Glomerular endothelial cell (primary cell): ENCODE measurements at places on chromosomes 1 and 21. TPM values are rescaled to one million over a fixed set of nuclear protein-coding genes. Genes with fewer than 3 reads are reported as not detected.

The AMY1A gene
- total RNA-seq, result not detected in 2 replicates

The SPATA17 gene
- 0.58 TPM in 1 of 2 replicates, not detected in the other for total RNA-seq

The OR2G6 gene
- total RNA-seq, result not detected in 2 replicates

The TOE1 gene
- total RNA-seq, result 11.0 TPM in 2 replicates

The LYST gene
- total RNA-seq, result 16.3 and 17.0 TPM in 2 replicates

The SPATA45 gene
- not detected in 2 replicates for total RNA-seq

The PRKAB2 gene
- total RNA-seq, result 7.7 and 8.5 TPM in 2 replicates

The KIFAP3 gene
- 15.0 and 21.1 TPM in 2 replicates for total RNA-seq

The CELA2B gene
- not detected in 2 replicates for total RNA-seq

The PTCH2 gene
- 0.19 and 0.23 TPM in 2 replicates for total RNA-seq

- no peak for DNase-seq
Measured at GRCh38 chr21:24097181-24097580, 1510.1 kb downstream of the MRPL39 start.

- DNase-seq, result no peak
Measured at GRCh38 chr1:98304888-98305287, 356.6 kb upstream of the SNX7 start.

DNA sequence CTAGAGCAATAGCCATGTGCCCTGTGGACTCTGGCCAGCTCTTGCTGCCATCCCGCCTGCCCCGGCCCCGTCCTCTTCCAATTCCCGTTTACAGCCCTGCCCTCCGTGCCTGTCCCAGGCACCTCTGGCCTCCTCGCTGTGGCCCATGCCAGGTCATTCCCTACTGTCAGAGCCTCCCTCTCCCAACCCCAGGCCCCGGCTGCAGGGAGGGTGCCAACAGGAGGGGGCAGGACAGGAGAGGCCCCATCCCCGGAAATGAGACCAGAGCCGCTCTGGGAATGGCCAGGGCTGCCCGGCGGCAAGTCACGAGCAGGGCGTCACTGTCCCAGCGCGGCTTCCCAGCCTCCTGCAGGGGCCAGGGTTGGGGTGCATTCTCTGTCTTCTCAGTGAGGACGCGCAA lies 23.5 kb upstream of the TSPEAR start:
- DNase-seq, result no peak

DNA sequence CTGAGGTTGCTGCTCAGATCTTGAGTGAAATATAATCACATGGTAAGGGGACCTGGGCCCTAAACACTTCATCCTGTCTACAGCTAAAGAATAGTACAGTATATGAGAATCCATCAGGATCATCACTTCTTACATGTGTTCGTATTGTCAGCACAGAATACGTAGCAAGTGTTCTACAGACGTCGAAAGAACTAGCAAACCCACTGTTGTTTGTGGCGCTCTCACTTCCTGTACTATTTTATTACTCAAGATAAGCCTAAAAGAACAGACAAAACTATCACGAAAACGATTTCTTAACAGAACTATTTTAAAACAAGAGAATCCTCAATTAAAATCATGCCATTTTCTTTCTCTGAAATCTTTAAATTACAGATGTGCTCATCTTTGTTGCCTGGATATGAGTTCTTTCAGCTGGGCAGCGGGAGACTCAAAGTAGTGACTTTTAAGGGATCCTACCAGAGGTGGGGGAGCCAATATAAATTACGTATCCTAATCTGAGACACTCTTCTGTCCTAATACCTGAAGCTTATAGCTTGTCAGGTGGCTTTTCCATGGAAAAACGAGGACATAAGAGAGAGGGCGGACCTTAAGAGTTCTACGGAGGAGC lies 724 bp downstream of the ST7L start:
- no peak for DNase-seq

GRCh38 chr1:55636696-55637095 lies 421.5 kb upstream of the USP24 start:
- no peak for DNase-seq

GRCh38 chr1:50582346-50582745 lies 159.1 kb upstream of the DMRTA2 start:
- no peak for DNase-seq

DNA sequence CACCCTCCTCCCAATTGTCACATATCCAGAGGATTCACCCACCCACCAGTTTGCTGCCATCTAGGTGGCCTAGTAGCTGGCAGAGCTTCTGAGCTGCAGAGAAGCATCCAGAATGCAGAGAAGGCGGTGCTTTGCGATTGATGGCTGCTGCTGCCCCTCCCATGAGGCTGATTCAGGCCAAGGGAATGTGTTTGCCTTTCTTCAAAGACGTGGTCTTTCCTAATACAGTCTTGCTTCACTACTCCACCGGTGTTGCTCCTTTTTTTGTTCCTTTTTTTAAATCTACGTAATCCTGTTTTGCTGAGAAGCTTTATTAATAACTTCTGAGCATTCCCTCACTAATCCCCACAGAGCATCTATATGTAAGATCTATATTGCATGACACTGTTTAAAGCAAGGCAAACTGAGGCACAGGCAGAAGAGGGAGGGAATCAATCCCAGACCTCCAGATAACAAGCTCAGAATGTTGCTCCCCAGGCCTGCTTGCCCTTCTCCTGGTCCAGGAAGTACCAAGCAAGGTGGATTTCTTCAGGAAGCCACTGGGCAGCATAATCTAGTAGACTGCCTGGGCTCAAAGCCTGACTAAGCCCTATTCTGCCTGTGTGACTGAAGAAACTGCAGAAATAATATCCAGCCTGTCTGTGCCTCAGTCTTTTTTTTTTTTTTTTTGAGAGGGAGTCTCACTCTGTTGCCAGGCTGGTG lies 275.5 kb upstream of the FMN2 start:
- no peak for DNase-seq

- DNase-seq, result no peak
Measured at GRCh38 chr1:167431909-167432650, 86.2 kb downstream of the CD247 start.

DNA sequence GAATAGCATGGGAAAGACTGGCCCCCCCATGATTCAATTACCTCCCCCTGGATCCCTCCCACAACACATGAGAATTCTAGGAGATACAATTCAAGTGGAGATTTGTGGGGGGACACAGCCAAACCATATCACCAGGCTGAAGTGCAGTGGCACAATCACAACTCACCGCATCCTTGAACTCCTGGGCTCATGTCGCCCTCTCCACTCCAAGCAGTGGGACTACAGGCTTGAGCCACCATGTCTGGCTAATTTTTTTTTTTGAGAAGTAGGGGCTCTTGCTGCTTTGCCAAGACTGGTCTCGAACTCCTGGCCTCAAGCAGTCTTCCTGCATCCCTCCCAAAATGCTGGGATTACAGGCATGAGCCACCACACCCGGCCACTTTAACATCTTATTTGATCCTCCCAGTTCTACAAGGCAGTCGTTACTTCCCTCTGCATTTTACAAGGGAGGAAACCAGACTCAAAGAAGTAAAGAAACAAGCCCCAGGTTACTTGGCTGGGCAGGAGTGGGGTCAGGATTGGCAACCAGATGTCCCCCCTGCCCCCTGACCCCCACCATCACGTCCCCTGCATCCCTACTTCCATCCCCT lies 26.9 kb upstream of the ACTL8 start:
- no peak for DNase-seq

GRCh38 chr1:198597690-198598430 lies 41.0 kb upstream of the PTPRC start:
- no peak for DNase-seq

DNA sequence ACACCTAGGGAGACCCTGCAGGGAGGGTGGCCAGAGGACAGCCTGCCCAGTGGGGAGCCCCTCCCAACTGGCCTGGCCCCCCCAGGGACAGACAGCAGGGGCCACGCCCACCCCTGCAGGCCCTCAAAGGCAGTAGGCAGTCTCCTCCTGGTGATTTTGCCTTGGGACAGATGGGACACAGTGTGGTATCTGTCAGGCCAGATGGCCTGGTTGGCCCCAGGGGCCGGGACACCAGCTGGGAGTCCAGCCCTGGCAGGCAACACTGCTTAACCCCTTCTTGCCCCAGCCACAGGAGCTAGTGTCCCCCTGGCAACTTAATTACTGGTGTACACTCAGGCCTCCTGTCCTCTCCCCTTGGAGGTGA lies 17.8 kb downstream of the IFFO2 start:
- DNase-seq, result no peak

- DNase-seq, result no peak
Measured at GRCh38 chr1:161069731-161070270, at the start of gene ARHGAP30. ARHGAP30 (minus strand) TSS chr1:161069891; CDS start chr1:161069624, 267 bp downstream.

- no peak for DNase-seq
Measured at GRCh38 chr1:225486856-225487255, 59.0 kb upstream of the LBR start.

DNA sequence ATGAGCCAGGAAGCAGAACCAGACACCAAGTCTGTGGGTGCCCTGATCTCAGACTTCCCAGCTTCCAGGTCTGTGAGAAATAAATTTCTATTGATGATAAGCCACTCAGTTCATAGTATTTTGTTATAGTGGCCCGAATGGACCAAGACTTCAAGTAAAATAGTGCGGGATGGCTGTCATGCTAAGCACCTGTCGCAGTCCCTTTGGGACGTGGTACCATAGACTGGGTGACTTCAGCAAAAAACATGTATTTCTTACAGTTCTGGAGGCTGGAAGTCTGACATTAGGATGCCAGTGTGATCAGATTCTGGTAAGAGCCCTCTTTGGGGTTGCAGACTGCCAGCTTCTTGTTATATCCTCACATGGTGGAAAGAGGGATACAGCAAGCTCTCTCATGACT lies 2.6 kb upstream of the C1orf198 start:
- DNase-seq, result no peak

DNA sequence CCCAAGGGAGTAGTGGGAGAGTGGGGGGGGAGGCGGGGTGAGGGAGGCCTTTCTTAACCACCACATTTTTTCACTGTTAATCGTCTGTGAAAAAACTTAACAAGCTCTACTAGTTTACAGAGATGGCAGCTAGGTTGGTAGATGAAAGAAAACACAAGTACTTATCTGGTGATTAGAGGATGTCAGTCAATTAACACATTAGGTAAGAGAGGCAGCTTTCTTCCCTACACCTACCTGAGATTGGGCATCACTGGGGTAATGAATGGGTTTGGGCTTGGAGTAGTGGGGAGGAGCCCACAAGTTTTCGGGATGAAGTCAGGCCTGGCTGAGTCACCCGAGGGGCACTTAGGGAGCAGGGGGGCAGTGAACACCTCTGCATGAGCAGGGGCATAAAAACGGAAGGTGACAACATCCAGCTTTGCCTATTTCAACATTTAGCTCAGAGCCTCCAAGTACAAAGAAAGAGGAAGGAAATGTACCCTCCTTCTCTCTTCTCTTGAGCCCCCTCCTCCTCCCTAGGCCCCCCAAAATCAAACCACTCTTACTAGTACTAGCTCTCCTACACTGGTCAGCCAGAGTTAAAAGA lies 2.5 kb downstream of the LBR start:
- DNase-seq, result no peak

- no peak for DNase-seq
Measured at GRCh38 chr1:23187637-23188036, 19.0 kb upstream of the LUZP1 start.

DNA sequence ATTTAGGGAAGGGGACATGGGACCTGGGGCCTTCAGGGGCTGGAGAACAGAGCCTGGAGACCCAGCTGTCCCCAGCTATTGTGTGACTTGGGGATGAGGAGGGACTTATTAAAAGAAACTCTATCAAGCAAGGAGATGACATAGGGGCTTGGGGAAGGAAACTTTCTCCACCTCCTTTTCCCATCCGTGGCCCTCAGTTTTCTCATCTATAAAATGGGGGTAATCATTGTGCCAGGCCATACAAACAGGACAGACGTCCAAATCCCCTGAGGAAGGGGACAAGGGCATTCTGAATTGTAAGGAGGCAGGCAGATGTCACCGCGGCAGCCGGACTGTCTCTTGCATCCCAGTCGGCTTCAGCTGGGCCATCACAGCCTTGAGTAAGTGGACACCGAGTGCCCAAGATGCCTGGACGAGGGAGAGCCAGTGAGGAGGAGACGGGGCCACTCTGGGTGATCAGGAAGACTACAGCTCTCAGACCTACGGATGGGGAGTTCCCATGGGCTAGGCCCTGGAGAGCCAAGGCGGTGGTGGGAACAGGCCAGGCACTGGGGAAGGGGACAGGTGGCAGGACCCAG lies 1.9 kb downstream of the FBXO2 start:
- DNase-seq, result no peak
